Panc1 (cell line): ENCODE measurements at places on chromosomes 7 and 10. TPM values are rescaled to one million over a fixed set of nuclear protein-coding genes. Genes with fewer than 3 reads are reported as not detected.

CXCL12 gene
- total RNA-seq, result 0.82 TPM

TAS2R3 gene
- 0.49 TPM for total RNA-seq

HPSE2 gene
- total RNA-seq, result not detected

TIAL1 gene
- total RNA-seq, result 236 TPM

SEMA3D gene
- total RNA-seq, result 11.5 TPM

ELN gene
- total RNA-seq, result 0.26 TPM

HDAC9 gene
- total RNA-seq, result 17.1 TPM

IFIT1B gene
- not detected for total RNA-seq

ANKRD30A gene
- total RNA-seq, result not detected

ZMIZ1 gene
- 34.2 TPM for total RNA-seq

EBLN1 gene
- not detected for total RNA-seq

ADAM8 gene
- total RNA-seq, result 3.7 TPM

SH2D4B gene
- 0.10 TPM for total RNA-seq

AASS gene
- 0.31 TPM for total RNA-seq
